NCI-H460 (cell line): ENCODE measurements at places on chromosomes 3 and 15.

DNA sequence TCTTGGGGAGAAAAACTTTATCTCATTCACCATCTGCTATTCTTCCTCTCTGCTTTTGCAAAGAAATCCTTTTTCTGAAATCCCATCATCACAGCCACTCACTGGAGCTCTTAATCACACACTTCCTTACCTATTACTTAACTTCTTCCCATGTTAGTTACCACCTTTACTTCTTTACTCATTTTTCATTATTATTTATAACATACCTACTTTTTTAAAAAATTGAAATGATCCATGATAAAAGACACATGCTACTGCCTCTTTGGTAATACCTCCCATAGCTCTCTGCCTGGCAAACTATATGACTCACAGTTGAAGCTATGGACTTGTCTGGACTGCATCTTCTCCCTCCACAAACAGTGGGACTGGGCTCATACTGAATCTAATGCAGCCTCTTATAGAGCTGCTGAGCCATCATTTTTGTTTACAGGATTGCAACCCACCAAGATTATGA lies 150.3 kb downstream of the TNIK start:
- no peak for DNase-seq

DNA sequence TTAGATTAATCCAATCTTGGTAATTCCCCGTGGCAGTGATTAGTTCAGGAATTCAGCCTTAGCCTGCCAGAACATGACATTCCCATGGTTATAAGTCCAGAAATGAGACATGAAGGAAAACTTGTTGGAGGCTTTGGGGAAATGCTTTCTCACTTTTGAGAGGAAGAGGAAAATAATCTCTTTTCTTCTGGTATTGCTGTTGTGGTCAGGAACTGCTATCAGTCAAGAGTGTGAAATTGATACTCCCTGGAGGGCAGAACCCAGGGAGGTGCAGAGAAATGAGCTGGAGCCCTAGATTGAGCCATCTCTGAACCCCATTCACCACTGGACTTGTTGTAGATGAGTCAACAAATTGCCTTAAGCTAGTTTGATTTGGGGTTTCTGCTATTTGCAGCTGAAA lies 38.6 kb upstream of the APH1B start:
- DNase-seq = no peak

DNA sequence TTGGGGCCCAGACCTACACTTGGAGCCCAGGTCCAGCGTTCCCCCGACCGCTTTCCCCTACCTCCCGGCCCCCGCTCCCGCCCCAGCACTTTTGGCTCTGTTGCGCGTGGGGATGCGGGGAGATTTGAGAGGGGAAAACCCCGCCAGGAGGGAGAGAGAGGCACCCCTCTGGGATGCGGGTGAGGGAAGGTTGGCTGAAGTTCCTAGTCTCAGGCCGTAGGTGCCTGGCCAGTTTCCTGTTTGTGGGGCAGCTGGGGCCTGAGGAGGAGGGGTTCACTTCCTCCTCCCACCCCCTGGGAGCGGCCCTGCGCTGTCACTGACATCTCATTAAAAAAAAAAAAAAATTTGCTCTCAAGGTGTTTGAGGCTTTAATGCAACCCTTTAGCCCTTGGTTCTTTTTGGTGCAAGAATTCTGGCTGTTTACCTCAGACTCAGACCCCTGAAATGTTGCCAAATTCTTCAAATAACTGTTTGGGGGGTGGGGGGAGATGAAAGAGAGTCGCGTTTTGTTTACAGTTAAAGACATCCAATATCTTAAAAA lies 2.6 kb downstream of the FAM43A start:
- DNase-seq = no peak

- DNase-seq = no peak
Measured at GRCh38 chr3:49912881-49913281, 9.2 kb upstream of the MST1R start.

DNA sequence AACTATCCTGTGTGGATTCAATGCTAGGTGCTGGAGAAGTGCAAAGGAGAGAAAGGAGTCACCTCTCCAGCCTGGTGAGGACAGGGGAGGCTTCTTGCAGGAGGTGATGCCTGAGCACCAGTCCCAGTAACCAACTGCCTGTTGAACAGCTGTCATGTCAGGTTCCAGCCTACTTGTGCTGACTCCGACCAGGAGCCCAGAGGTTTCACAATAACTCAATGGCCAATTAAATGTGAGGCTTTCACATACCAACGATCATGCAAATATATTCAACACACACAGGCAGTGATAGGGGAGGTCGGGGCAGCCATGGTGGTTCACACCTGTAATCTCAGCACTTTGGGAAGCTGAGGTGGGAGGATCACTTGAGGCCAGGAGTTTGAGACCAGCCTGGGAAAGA lies 7.7 kb downstream of the SORD start:
- no peak for DNase-seq
